SHP77 (cell line): ENCODE measurements at places on chromosomes 3 and 15.

GRCh38 chr15:34332553-34333120 is 4.9 kb downstream of the SLC12A6 start:
- no peak for DNase-seq

GRCh38 chr3:120448756-120449155 is 2.0 kb downstream of the FSTL1 start:
- no peak for DNase-seq

- DNase-seq, result no peak
Measured at GRCh38 chr15:66038387-66039116, 169.3 kb downstream of the RAB11A start.

DNA sequence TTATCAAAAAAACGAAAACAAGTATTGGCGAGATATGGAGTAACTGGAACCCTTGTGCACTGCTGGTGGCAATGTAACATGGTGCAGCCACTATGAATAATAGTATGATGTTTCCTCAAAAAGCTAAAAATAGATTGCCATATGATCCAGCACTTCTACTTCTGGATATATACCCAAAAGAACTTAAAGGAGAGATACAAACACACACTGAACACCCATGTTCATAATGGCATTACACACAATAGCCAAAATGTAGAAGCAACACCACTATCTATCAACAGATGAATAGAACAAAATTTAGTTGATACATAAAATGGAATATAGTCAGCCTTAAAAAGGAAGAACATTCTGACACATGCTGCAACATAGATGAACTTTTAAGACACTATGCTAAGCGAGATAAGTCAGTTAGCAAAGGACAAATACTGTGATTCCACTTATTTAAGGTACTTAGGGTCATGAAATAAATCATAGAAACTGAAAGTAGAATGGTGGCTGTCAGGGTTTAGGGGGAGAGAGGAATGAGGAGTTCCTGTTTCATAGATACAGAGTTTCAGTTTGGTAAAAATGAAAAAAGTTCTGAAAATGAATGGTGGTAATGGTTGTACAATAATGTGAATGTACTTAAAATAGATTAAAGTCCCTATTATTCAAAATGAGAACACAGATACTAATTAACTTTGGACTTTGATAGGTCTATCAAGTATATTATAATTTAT is 59.4 kb upstream of the IMPG2 start:
- DNase-seq, result no peak

- DNase-seq, result no peak
Measured at GRCh38 chr3:133525435-133525834, 48.1 kb upstream of the CDV3 start.
